ENCODE measurements at places on chromosomes 5 and 9.

- no peak for DNase-seq
Observed at GRCh38 chr9:71120501-71121247, 747 bp downstream of the TRPM3 start.

DNA sequence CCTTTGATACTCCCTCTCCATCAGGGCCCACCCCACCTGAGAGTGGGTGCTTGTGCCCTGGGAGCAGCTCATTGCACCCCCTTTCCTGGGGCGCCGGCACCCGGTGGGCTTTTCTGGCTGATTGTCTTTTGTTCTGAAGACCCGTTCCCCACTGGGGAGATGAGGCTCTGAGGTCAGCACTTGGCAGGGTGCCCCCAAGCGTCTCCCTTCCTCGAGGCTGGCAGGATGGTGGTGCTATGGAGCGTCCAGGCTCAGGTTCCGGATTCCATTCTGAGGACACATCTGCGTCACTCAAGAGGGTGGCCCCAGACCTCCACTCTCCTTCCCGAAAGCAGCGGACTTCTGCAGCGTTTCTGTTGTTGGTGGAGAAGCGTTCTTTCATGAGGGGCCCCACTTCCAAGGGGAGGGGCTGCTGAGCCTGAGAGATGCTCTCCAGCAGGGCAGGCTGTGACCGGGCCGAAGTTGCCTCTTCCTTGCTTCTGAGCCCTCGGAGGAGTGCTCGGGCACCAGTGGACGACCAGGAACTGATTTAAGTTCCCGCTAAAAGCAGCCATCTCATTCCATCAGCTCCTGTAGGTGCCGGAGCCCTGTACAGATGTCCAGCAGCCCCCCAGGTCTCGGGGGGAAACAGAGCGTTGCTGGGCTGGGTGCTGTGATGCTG, 42.2 kb downstream of the COL5A1 start:
- DNase-seq, result no peak

GRCh38 chr5:978693-979092, 29.9 kb upstream of the NKD2 start:
- DNase-seq, result no peak

DNA sequence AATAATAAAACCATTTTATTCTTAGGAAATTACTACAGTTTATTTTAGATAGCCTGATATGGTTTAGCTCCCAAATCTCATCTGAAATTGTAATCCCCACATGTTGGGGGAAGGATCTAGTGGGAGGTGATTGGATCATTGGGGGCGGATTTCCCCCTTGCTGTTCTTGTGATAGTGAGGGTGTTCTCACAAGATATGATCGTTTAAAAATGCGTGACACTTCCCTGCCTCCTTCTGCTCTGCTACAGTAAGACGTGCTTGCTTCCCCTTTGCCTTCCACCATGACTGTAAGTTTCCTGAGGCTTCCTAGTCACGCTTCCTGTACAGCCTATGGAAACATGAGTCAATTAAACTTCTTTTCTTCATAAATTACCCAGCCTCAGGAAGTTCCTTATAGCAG, 122.4 kb upstream of the FGF10 start:
- no peak for DNase-seq

- DNase-seq, result no peak
Observed at GRCh38 chr5:89293810-89294209, 410.8 kb upstream of the MEF2C start.

DNA sequence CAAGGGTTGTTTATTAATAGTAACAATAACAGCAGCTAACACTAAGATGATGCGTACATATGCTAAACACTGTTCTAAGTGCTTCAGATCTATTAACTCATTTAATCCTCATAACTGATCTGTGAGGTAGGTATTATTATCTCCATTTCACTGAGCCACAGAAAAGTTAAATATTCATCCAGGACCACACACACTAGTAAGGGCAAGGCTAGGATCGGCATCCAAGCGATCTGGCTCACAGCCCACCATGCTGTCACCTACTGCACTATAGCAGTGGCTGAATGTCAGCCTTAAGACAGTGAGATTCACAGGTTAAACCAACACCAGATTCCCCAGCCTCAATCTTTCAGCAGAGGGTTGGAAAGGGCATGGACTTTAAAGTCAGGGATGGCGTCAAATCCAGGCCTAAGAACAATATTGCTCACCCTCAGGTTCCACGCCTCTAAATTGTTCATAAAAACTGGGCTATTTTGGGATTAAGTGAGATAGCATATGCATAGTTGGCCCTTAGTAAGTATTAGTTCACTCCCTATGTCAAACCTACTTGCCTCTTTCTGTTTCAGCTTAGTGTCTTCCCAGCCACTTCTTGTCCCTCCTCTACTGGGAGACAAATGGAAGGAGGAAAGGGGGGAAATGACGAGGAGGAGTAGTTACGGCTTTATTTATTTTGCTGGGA, 150.8 kb downstream of the MAPKAP1 start:
- no peak for DNase-seq

DNA sequence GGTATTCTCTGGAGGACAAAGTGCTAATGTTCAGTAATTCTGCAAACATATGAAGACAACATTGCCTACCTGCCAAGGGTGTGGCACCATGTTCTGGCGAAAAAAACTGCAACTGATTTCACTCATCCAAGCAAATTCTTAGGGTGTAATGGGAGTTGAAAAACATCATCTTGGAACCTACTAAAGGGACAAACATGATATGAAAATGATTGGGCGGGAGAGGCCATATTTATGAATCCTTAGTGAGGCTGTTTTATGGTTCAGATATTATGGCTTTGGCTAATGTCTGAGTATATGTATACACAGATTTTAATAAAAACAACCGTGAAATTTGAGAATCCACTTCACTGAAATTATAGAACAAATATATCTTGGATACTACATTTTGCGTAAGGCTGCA, 225.7 kb downstream of the ARL15 start:
- no peak for DNase-seq

- DNase-seq, result no peak
Observed at GRCh38 chr9:117720066-117720465, 15.9 kb downstream of the TLR4 start.

GRCh38 chr9:126436545-126437267, 110.1 kb downstream of the MVB12B start:
- DNase-seq, result no peak

DNA sequence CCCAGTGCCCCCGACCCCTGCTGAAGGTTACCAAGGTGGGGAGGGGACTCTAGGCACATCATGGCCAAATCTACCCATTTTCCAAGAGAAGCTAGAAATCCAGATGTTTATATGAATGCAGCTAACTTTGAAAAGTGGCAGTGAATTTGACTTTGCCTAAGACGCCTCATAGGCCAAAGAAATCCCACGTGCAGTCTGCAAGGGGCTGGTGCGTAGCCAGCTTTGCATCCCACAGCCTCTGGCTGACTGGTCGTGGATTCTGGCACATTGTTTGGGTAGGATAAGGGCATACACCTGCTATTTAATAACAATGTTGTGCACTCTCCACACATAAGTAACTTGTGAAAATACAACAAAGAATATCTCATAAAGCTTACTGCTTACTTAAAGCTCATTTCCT, 3.5 kb upstream of the GADD45G start:
- DNase-seq, result no peak

- no peak for DNase-seq
Observed at GRCh38 chr9:129505270-129505902, 115.5 kb downstream of the C9orf50 start.

- DNase-seq, result no peak
Observed at GRCh38 chr5:158471535-158471924, 612.6 kb upstream of the CLINT1 start.

GRCh38 chr9:135342206-135343130, 137.1 kb upstream of the PPP1R26 start:
- no peak for DNase-seq

DNA sequence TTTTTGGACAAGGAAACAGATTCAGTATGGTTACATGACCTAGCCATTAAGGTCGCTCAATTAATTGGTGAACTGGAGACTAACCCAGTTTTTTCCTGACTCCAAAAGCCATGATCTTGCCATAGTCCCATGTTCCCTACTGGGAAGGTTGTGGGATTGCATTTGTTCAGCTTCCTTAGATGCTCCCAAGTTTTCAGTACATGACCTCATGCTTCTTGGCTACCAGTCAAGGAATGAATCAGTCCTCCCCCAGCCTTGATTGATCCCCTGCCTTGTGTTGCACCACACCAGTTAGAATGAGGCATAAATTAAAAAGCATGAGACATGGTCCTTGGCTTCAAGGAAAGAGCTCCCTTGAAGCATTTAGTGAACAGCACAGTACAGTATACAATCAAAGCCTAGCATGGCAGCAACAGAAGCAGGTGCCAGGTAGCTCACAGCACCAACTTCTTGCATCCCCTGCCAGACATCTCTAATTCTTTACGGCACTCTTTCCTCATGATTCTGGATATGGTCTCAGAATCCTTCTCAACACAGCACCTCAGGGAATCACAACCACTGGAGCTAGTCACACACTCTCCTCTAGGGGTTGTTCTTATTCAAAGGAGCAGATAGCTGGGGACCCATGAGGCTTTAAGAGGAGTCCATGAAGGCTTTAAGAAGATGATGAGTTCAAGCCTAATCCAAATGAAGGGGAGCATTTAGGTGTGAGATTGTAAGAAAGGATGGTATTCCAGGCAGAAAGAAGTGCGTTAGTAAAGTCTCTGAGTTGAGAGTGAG, 295.5 kb upstream of the CLINT1 start:
- DNase-seq, result no peak

DNA sequence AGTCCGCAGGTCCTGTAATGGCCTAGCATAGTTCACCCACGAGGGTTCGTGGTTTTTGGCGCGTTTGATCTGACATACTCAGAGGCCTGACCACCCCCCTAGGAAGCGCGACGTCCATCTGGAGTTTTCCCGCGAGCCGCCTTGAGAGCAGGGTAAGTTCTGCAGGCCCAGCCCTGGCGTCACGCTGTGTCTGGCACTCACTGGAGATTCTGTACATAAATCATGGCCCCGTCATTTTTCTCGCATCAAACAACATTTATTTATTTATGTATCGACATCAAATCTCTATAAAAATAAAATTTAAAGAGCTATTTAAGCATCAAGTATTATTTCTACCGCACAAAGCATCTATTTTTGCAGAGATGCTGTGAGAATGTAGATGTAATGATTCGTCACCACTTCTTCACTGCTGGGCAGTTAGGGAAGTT, 437 bp upstream of the TRIM41 start:
- no peak for DNase-seq

DNA sequence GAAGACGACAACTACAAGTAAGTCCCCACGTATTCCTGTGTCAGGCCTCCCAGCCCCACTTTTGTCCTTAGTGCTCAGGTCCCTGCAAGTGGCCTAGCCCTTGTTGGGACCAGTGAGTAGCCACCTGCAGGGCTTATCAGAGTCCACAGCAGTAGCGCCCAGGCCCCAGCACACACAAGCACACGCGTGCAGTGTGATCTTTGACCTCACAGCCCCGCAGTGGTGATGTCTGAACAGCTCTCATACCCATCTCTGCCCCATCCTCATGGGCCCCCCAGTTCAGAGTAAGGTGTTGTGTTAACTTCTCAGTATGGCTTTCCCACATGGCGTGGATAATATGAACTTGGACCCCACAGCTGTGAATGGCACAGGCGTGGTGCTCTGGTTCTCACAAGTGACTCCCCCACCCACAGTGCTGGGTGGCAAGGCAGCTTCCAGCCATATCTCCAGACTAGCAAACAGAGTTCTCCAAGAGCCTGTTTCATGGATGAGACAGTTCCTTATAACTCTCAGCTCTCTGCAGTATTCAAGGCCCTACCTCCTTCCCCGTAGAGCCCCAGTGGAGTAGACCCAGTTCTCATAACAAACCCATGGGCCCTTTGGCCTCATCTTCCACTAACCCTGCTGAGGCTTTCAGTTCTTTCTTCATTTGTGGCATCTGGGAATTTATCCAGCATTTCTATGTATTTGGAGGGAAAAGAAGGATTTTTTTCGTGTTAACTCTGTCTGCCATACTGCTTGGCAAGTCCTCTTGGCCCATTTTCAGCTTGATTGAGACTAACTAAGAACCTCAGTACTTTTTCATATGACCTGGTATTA, 46.5 kb upstream of the ANGPTL2 start:
- no peak for DNase-seq

DNA sequence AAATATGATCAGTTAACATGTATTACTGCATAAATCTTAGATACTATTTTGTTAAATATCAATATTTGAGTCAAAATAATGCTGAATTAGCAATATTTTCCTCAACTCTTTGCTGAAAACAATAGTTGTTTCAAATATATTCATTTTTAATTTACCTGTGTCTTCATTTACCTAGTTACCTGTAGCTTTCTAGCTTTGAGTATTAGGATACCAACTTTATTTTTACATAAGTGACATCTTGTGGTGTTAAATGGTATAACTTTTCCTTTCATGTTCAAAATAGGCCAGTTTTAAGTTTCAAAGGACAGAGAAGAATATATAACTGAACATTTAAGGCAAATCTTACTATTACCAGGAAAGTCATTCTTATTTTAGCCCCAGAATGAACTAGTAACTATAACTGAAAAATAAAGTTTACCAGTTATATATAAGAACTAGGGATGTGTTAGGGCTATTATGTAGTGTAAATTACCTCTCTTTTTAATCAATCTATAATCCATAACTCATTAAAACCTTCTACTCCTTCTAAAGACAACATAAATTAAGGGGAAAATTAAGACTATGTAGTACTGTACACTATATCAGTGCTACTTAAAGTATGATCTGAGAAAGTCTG, 25.3 kb downstream of the AP3B1 start:
- DNase-seq, result no peak

DNA sequence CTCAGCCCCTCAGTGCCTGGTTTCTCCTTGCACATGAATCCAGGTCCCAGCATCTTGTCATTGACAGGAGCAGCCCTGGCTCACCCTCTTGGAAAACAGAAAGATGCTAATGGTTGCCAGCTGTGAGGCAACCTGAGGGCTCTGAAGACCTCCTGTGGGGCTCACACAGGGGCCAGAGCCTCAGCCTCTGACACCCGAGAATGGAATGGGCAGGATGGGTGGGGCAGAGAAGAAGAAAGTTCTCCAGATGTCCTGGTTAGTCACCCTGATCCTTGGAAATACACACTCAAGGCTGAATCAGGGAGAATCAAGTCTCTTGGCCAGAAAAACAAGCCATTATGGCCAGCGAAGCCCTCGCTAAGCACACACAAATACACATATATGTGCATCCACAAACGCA, 32.3 kb upstream of the SPATA31E1 start:
- no peak for DNase-seq

- no peak for DNase-seq
Observed at GRCh38 chr9:92730897-92731296, 33.7 kb downstream of the BICD2 start.

DNA sequence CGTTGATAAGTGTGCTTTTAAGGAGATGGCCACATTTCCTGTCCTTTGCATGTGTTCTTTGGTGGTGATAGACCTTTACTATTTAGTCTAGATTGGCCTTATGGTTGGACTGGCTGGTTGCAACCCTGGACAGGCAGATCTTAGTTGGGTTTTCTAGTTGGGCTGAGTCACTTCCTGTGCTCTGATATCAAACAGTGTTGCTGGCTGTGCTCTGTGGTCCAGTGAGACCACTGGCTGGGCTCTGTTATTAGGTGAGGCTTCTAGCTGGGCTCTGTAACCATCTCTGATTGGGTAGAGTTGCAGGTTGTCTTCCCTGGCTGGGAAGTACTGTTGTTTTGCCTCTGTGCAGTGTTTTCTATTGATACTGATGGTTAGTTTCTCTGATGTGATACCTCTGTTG, 432.5 kb downstream of the LRRC70 start:
- no peak for DNase-seq

- no peak for DNase-seq
Observed at GRCh38 chr5:133393776-133394476, 218.4 kb downstream of the FSTL4 start.
